Tibial nerve (tissue), 4 donors: ENCODE measurements at places on chromosomes 3 and 15.

GRCh38 chr3:31880020-31880419 is 101.0 kb downstream of the OSBPL10 start:
- H3K36me3 ChIP-seq = no peaks in the 10 kb centered on the region
- no peak overlapping the region for H3K27ac ChIP-seq
- H3K4me1 ChIP-seq = no peaks in the 10 kb centered on the region
- DNase-seq = no peak
- H3K4me3 ChIP-seq = no peak overlapping the region

DNA sequence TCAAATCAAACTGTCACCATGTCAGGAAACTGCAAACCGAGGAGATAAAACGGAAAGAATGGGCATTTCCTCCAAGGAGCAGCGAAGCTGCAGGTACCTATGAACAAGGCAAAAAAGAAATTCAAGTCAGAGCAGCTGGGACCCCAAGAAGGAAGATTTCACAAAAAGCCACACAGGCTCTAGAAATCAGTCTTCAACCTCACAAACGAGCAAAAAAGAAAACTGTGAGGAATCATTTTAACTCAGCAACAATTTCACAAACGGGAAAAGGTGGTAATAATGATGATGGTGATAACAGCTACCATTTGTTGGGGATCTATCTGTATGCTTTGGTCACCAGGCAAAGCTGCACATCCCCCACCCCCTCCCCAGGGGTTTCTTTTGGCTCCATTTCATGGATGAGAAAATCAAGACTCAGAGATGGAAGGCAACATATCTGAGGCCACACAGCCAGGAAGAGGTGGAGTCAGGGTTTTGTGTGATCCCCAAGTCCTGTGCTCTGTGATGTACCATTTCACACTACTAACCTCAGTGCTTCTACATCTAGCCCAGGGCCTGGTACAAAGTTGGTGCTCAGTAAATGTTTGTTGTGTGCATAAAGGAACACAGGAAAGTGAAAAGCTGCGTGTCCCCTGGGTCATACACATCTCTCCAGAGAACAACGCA is 109.9 kb downstream of the IQSEC1 start:
- H3K4me1 ChIP-seq = peaks cover 3% of the 10 kb centered on the region
- no peaks in the 10 kb centered on the region for H3K27me3 ChIP-seq
- DNase-seq = no peak
- H3K27ac ChIP-seq = no peak overlapping the region

DNA sequence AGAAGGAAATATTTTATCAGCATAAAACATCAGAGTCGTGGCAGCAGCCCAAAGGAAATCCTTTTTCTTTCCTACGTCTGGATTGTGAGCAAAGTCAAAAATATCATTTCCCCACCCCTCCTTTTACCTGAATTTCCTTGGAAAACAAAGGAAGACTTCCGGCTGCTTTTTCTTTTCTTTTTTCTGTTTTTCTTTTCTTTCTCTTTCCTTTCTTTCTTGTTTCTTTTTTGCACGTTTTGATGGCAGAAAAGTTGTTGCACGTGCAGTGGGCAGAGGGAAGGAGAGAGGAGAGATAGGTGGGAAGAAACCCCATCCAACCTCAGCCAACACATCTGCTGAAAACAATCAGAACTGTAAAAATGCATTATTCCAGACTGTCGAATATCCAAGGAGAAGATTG is 544 bp upstream of the MYO1E start:
- no peaks in the 10 kb centered on the region for H3K4me1 ChIP-seq
- DNase-seq = no peak
- H3K36me3 ChIP-seq = no peaks in the 10 kb centered on the region
- H3K27ac ChIP-seq = peak overlapping the region; percentile 95
- no peaks in the 10 kb centered on the region for H3K27me3 ChIP-seq

- H3K36me3 ChIP-seq = no peaks in the 10 kb centered on the region
- no peaks in the 10 kb centered on the region for H3K4me1 ChIP-seq
- H3K4me3 ChIP-seq = no peak overlapping the region
Observed at GRCh38 chr3:152922554-152922953, 87.6 kb downstream of the P2RY1 start.

- no peaks in the 10 kb centered on the region for H3K4me1 ChIP-seq
- no peaks in the 10 kb centered on the region for H3K27me3 ChIP-seq
- H3K27ac ChIP-seq = no peak overlapping the region
- DNase-seq = no peak
Observed at GRCh38 chr15:73865904-73866303, 7.5 kb upstream of the TBC1D21 start.

DNA sequence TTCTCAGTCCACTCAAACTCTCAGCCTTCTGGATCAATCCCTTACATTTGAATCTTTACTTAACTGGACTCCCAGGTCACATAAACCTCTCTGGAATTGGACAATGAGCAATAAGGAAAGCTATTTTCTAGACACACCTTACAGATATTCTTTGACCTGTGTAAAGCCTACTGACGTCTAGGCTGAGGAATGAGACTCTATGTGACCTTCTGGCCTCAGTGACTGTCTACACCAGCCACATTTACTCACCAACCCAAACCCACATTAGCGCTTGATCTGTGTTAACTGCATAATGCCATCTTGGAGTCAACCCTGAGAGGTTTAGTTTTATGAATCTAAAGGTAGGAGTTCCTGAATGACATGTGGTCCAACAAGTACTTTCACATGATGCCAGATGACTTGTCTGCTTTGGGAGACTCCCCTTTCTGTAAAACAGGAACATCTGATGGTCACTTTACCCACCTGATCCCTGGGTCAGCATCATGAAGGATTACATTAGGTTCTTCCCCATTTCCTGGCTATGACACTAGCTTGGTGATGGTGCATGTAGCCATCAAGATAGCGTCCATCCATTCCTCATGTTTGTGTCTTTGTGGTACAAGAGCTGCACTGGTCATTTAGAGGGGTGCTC is 11.4 kb upstream of the COMMD2 start:
- H3K27me3 ChIP-seq = no peaks in the 10 kb centered on the region
- no peaks in the 10 kb centered on the region for H3K4me1 ChIP-seq
- DNase-seq = no peak
- H3K4me3 ChIP-seq = no peak overlapping the region

- H3K4me3 ChIP-seq = no peak overlapping the region
- H3K27ac ChIP-seq = no peak overlapping the region
- no peaks in the 10 kb centered on the region for H3K27me3 ChIP-seq
- H3K4me1 ChIP-seq = no peaks in the 10 kb centered on the region
Observed at GRCh38 chr3:86594838-86595237, 396.1 kb downstream of the VGLL3 start.

DNA sequence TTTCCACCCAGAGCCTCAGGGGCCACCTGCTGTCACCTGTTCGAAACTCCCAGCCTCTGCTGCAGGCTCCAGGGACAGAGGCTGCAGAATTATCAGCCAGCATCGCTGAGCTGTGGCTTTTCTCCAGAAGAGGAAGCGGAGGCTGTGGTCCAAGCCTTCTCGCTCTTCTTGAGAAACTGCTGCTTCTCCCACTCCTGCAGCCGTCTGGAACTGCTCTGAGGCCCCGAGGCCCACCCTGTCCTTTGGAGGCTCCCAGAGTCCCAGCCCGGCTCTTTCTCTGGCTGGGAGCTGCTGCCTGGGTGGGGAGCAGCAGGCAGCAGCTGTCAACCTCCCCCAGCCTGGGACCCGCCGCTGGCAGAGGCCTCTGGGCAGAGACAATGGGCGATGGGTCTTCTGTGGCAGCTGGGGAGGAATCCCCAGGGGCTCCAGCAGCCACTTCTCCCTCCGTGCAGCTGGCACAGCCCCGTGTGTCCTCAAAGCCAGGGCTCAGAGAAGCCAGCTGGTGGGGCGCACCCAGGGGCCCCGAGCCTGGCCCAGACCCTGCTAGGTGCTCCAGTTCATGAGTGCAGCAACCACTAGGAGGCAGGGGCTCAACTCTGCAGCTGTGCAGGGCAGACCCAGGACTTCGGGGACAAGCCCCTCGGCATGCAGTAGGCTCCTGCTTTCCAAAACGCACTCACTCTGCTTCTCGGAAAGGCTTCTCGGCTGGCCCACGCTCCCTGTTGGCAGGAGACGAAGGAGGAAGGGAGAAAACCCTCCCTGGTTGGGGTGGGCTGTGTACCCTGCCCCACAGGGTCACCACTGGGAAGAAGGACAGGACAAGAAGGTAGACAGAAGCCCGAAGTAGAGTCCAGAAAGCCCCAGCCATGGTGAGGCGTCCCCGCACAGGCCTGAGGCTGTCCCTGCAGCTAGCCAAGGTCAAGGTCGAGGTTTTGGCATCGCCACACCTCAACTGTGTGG is 49.9 kb upstream of the FURIN start:
- no peak overlapping the region for H3K27ac ChIP-seq
- H3K4me1 ChIP-seq = peaks cover 14% of the 10 kb centered on the region
- no peaks in the 10 kb centered on the region for H3K36me3 ChIP-seq
- no peak overlapping the region for H3K4me3 ChIP-seq
- no peak for DNase-seq
- H3K27me3 ChIP-seq = no peaks in the 10 kb centered on the region

DNA sequence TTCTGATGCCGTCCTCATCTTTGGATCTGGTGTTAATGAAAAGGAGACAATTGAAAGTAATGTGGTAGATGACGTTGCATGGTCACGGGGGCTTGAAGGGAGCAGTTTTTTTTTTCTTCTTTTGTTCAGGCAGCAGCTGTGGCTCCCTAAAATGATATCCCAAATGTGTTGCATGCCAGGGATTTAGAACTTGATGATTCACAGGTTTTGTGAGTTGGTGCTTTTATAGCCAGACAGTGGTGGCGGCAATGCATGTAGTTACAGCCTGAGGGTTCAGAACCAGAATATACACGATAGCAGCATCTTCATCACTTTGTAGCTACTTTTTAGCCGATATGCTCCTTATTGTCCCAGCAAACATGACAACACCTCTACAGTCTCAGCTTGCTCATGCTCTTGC is 133.4 kb downstream of the CHST2 start:
- H3K27ac ChIP-seq = no peak overlapping the region
- H3K4me1 ChIP-seq = no peaks in the 10 kb centered on the region
- DNase-seq = no peak
- H3K27me3 ChIP-seq = no peaks in the 10 kb centered on the region
- H3K36me3 ChIP-seq = no peaks in the 10 kb centered on the region
- no peak overlapping the region for H3K4me3 ChIP-seq

GRCh38 chr3:196688349-196688748 is 23.7 kb downstream of the CEP19 start:
- H3K4me1 ChIP-seq = peaks cover 22% of the 10 kb centered on the region
- H3K27me3 ChIP-seq = no peaks in the 10 kb centered on the region
- H3K4me3 ChIP-seq = no peak overlapping the region
